ENCODE measurements at places on chromosomes 12 and 14.

DNA sequence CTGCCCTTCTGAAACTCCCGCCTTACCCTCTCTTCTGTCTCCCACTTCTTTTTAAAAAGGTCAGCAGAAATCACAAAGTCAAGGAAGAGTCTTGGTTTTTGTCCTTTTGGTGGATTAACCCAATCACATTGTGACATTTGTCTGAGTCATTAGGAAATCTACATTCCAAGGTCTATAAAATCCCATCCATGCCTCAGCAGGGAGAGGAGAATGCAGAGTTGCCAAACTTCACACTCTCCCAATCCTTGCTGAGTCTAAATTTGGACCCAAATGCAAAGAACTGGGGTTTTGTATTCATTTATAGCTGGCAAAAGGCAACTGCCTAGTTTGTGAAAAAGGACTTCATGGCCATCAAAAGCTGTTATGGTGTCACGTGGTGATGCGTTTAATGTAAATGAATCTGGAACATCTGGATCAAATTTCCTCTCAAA, 67.9 kb downstream of the TMEM30B start:
- no peak for DNase-seq

GRCh38 chr12:62694632-62695031, 228.0 kb downstream of the MON2 start:
- no peak for DNase-seq

- no peak for DNase-seq
Measured at GRCh38 chr12:128316973-128317526, 50.1 kb downstream of the TMEM132C start.

GRCh38 chr14:94653321-94653720, 41.1 kb downstream of the SERPINA3 start:
- no peak for DNase-seq

DNA sequence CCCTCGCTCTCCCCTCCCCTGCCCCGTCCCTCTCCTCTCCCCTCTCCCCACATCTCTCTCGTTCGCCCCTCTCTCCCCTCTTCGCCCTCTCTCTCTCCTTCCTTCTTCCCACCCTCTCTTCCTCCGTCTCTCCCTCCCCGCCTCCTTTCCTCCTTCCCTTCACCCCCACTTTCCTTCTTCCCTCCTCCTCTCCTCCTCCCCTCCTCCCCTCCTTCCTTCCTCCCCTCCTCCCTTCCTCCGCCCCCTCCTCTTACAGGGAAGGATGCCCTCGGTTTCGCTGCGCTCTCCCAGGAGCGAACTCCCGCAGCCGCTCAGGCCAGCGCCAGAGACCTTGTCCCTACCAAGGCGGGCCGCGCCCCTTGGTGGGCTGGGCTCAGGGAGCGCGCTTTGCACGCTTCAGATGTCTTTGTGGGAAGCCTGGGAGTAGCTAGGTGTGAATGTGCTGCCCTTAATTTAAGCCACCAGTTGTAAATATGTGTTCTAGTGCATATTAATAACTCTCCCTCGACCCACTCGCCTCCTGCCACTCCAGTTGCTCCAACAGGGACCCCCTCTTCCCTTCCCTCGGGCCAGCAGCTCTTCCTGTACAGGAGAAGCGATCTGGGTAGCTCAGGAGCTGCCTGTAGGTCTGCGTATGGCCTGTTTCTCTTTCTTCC, 13.3 kb upstream of the MAP3K9 start:
- peak; percentile 37 for DNase-seq

DNA sequence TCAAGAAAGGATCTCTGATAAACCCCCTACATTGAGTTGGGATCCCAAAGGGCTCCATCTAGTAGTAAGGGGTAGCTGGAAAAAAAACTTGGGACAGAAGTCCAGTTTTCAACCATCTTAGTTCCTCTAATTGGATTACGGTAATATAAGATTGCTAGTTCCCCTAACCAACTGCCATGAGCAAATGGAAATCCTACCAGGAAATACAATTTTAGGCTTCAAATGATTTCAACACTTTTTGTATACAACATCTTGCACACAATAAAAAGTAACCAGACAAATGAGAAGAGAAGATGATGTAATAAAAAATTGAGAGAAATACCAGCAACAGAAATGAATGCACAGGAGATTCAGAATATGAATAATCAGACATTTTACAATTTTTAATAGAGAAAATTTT, 73.0 kb downstream of the TSHR start:
- DNase-seq: no peak

DNA sequence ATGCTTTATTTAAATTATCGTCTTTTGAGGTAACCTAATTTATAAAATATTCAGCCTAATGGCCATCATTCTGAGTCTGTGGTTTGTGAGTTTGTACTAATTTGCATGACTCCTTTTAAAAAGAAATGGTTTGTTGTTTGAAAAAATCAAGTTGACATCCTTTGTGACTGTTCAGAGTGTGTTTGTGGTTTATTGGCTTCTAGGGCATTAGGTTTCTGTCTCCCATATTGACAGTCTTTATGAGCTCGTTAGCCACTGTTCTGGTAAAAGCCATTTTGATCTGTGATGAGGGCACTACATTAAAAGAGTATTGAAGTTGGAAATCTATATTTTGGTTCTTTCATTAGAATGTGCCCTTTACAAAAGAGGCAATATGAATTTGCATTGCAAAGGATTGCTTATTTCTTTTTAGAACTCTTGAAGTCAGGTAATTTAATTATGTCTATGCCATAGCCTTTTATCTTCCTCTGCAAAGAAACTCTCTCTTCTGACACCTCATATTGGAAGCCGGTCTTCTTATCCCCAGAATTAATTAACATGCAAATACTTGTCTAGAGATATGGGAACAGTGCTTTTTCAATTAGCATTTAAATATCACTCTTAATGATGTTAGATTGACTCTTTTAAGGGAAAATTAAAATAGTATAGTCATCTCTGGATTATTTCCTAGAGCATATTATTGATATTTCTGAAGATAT, 95.0 kb downstream of the CRADD start:
- DNase-seq: no peak

- no peak for DNase-seq
Measured at GRCh38 chr12:84660139-84660538, 252.5 kb downstream of the SLC6A15 start.

GRCh38 chr14:23362200-23362599, 2.8 kb downstream of the EFS start:
- DNase-seq: no peak

DNA sequence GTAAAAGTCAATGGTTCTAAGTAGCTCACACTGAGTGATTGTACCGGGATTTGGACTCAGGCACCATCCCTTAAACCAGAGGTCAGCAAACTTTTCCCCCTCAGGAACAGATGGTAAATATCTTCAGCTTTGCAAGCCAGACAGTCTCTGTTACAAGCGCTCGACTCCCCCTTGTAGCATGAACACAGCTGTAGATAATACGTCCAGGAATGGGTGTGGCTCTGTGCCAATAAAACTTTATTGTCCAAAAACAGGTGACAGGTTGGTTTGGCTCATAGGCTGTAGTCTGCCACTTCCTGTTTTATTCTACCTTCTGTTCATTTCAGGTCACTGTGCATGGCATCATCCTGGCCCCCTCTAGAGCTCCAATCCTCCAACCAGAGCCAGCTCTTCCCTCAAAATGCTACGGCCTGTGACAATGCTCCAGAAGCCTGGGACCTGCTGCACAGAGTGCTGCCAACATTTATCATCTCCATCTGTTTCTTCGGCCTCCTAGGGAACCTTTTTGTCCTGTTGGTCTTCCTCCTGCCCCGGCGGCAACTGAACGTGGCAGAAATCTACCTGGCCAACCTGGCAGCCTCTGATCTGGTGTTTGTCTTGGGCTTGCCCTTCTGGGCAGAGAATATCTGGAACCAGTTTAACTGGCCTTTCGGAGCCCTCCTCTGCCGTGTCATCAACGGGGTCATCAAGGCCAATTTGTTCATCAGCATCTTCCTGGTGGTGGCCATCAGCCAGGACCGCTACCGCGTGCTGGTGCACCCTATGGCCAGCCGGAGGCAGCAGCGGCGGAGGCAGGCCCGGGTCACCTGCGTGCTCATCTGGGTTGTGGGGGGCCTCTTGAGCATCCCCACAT, 7.6 kb downstream of the BDKRB1 start:
- DNase-seq: no peak

GRCh38 chr14:102758087-102758486, 19.2 kb upstream of the TRAF3 start:
- no peak for DNase-seq

DNA sequence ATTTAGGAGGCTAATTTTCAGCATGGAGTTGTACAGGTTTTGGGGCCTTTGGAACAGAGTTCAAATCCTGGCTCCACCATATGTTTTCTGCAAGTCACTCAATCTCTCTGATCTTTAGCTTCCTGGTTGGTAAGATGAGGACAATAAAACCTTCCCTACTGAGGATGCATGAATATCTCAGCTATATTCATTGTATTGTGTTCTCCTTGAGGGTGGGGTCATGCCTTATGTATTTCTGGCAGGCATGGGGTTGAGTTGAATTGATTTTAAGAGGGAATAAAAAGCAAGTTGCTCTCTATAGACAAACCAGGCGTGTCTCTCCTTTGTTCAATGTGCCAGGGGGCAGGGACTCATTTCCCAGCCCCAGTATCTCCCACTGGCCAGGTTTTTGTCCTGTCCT, 173.1 kb downstream of the C12orf75 start:
- no peak for DNase-seq

- peak; percentile 51 for DNase-seq
Measured at GRCh38 chr12:100154474-100155247, 12.0 kb upstream of the BLTP3B start.

GRCh38 chr12:77916276-77916675, 85.6 kb downstream of the NAV3 start:
- no peak for DNase-seq

GRCh38 chr12:57069523-57069922, 9.1 kb downstream of the NEMP1 start:
- DNase-seq: peak; percentile 69
